ENCODE measurements at places on chromosomes 7 and 10.

DNA sequence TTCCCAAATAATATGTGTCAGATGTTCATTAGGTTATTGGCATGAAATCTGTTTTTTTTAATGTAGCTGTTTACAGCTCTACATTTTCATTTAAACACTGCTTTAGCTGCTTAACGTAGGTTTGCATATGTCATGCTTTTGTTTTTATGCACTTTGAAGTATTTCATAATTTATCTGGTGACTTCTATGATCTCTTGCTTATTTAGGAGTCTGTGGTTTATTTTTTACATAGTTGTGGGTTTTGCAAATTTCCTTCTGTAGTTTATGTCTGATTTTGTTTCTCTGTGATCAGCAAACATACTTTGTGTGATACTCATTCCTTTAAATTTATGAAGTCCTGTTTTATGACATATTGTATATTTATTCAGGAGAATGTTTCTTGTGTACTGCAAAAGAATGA lies 606.5 kb upstream of the PFKP start:
- no peak for DNase-seq

- DNase-seq, result no peak
Measured at GRCh38 chr7:128108129-128108528, 76.9 kb upstream of the LRRC4 start.

GRCh38 chr7:99011706-99012404 lies 132.1 kb downstream of the SMURF1 start:
- DNase-seq, result no peak

- DNase-seq, result peak; percentile 71
Measured at GRCh38 chr10:73940634-73941221, 29.8 kb downstream of the PLAU start.

DNA sequence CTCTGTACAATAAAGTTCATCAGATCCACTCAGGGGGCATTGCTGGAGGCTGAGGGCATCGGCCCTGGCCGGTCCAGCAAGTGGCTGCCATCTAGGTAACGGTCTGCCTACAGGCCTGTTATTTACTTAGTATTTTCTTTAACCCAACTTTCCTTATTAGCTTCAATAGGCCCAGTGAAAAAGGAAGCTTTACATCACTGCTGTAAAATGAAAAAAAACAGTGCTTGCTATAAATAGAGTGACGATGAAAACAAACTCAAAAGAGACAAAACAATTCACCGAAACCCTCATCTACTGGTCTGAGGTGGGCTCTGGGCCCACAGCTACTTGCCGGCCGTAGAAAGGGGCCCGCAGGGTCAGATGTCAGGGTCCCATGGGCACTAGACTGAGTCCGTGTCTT lies 192.5 kb downstream of the ELFN1 start:
- DNase-seq, result no peak

GRCh38 chr7:150842018-150842417 lies 10.3 kb upstream of the AOC1 start:
- DNase-seq, result no peak

DNA sequence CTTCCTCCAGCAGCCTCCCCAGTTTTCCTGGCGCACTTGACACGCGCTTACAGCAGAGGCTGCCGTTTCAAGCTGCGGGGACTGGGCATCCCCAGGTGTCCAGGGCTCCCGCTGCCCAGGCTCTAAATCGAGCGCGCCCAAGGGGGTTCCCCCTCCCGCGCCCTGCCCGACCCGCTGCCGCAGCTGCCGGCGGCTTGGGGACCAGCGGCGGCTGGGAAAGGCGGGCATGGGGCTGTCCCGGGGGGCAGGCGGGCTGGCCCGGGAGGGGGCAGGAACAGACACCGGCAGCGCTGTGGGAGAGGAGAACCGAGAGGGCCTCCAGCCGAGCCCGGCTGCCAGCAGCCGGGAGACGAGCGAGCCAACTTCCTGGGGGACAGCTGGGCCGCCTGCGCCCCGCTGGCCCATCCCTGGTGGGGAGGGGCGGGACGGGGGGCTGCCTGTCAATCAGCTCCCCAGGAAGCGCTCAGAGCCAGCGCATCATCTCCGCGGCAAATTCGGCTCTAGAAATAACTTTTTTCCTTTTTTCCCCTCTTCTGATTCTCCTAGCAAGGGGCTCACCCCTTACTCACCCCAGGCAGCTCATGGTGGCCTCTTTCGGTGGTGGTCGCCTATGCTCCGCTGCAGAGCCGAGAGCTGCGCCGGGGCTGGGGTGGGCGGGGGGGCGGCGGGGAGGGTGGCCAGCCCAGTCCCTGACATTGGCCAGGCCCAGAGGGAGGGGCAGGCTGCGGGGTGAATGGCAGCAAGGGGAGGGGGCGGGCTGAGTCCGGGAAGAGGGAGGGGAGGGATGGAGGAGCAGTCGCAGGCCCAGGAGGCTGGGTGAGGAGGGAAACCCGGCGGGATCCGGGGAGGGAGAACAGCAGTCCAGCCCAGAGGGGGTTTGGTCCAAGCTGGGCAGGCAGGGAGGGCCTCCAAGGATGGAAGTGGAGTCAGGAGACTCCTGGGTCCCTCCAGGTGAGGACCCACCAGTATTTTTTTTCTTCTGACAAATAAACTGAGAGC lies 14.7 kb downstream of the GRID2IP start:
- DNase-seq, result peak; percentile 84

- DNase-seq, result no peak
Measured at GRCh38 chr7:157278791-157279724, 57.7 kb upstream of the DNAJB6 start.

- DNase-seq, result peak; percentile 71
Measured at GRCh38 chr10:15439341-15439842, 68.3 kb upstream of the FAM171A1 start.

- DNase-seq, result peak; percentile 89
Measured at GRCh38 chr10:123583639-123584418, 82.3 kb upstream of the GPR26 start.

DNA sequence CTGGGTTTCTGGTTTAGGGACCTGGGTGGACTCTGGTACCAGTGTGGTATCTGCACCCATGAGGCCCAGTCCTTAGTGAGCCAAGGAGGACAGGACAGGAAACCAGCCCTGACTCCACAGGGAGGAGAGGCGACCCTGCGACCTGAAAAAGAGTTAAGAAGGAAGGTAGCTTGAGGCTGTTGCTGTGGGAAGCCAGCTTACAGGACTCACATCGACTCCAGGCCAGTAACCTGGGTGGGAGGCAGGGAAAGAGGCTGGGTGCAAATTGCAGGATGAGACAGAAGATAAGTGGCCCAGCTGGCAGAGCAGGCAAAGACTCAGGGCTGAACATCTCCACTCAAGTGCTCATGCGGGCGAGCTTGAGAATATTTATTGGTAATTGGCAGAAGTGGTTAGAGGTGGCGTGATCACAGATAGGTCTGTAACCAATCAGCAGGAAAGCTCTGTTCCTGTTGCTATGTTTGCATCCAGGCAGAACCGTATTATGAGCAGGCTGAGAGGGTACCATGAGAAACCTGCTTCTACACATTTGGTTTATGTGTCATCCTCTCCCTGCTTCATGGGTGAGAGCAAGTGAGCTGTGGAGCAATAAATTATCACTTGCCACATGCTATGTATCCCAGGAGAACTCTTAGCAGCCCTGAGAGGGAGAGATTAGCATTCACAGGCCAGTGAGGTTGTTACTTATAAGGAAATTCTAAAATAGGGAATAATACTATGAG lies 11.0 kb downstream of the TLL2 start:
- no peak for DNase-seq

GRCh38 chr10:52678611-52679010 lies 94.0 kb downstream of the MBL2 start:
- DNase-seq, result peak; percentile 57

DNA sequence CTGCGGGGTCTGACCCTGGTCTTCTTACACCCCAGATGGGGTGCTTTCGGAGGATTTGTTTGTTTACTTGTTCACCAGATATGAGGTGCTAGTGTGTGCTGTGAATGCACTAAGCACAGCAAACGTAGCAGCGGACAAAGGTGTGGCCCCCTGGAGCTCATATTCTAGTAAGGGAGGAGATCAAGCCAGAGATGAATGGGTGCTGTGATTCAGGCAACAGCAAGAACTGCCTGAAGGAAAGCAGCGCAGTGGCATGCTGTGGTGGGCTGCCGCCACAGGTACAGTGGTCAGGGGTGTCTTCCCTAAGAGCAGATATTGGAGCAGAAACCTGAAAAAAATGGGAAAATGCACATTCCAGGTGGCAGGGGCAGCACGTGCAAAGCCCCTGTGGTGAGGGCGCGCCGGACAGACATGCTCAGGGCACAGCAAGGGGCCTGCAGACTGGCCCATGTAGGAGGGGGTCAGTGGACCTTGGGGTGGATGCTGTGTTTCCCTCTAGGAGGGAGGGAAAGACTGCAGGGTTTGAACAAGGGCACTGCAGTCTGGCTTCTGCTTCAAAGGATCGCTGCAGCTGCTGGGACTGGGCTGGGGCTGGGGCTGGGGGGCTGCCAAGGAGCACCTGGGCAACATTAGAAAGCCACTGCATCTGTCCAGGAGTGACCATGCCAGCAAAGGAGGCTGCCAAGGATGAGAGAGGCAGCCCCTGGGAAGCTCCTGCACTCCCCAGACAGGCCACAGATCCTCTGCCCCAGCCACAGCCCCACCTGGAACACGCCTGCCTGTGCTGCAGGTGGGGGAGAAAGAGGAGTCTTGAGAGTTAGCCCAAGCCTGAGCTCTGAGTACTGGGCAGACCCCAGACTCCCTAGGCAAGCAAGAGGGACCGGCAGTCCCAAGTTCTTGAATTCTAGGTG lies 927 bp upstream of the DEPP1 start:
- DNase-seq, result no peak

GRCh38 chr10:113345826-113346624 lies 206.8 kb upstream of the HABP2 start:
- no peak for DNase-seq

- DNase-seq, result no peak
Measured at GRCh38 chr7:144534196-144534595, 130.7 kb upstream of the NOBOX start.

DNA sequence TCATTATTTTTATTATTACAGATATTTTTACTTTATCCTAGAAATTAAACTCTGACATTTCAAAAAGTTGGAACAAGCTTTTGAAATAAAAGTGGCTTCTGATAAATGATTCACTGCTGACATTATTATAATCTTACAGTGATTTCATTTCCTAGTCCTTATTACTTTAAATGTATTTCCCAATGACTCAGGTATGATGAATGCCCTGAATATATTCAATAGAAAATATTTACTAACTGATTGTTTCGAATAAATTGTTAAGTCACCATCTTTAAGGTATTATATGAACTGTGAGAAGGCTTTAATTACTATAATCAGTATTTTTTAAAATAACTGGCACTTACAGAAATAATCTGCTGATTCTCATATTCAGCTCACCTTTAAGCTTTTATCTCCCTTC lies 21.6 kb downstream of the DKK1 start:
- no peak for DNase-seq

DNA sequence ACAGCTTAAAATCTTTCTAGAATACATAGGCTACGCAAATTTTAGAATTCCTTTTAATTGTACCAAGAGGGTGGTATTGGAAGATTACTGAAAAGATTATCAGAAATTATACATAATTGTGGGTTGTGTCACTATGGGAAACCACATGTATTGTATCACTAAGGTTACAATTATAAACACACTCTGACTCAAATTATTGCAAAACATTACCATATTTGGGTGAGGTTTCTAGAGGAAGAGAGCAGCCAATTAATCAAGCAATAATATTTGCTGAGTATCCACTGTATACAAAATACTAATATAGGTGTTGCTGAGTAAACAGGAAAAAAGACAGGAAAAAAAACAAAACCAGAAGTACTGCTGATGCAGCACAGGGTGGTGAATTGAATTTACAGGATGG lies 3.1 kb upstream of the CAPZA2 start:
- no peak for DNase-seq

GRCh38 chr10:128173386-128173785 lies 47.2 kb upstream of the MKI67 start:
- peak; percentile 11 for DNase-seq

DNA sequence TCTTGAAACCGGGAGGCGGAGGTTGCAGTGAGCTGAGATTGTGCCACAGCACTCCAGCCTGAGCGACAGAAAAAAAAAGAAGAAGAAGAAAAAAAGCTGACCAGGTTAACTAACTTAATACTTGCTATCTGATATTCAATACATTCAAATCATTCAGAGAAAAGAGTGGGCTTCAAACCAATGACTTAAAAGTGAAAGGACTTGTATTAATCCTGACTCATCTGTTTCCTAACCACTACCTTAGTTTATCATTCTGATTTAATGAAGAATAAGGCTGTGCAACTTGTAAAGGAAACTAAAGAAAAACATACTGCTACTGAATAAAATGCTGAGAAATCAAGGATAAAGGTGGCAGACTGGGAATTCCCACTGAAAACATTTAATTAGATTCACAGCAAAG lies 128.4 kb downstream of the NRBF2 start:
- no peak for DNase-seq

DNA sequence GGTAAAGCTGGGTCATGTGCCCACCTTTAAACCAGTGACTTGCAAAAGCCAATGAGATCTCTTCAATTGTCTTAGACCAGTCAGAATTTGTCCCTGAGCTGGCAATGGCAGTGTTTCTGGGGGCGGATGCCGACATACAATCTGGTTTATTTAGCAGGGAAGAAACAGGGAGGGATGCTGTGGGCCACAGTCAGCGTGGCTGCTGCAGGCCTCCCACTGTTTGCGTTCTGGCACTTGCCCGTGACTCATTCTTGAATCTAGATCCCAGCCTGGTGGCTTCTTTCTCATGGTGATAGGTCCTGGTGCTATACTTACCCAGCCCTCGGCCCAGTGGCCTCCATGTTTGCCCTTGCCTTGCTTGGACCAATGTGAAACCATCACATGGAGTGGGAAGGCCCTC lies 3.1 kb upstream of the CPA1 start:
- DNase-seq, result no peak

GRCh38 chr10:60664859-60665258 lies 113.4 kb upstream of the CDK1 start:
- peak; percentile 40 for DNase-seq

DNA sequence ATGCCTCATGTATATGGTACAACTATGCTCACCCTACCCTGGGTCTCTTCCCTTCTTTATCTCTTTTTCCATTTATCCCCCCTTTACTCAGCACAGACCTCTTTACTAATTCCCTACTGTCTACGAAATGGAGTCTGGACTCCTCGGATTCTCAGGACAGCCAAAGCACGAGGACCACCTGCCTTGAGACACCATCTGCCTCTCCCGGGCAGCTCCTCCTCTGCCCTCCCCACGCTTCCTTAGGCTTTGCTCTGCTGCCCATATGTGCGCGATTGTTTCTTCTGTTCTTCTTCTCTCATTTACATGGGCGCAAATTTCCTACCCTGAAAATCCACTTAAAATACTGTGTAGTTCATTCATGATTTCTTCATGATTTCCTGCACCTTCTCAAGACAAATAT lies 62.7 kb upstream of the STK17A start:
- DNase-seq, result no peak

Data from mesendoderm (in vitro differentiated cells).